ENCODE measurements at places on chromosomes 7 and 10. TPM values are rescaled to one million over a fixed set of nuclear protein-coding genes. Genes with fewer than 3 reads are reported as not detected.

Gene PON3
- 3.0 TPM for total RNA-seq

Gene MBL2
- total RNA-seq, result 0.17 TPM

Gene HYAL4
- not detected for total RNA-seq

Gene PTN
- 1.8 TPM for total RNA-seq

Gene CALCR
- total RNA-seq, result not detected

Gene CHCHD3
- 81.5 TPM for total RNA-seq

Gene NOS3
- 4.0 TPM for total RNA-seq

Gene FAM241B
- 4.5 TPM for total RNA-seq

Gene PIK3CG
- total RNA-seq, result 2.3 TPM

Gene MPP7
- 25.7 TPM for total RNA-seq

Gene TBX20
- not detected for total RNA-seq

Gene RAPGEF5
- total RNA-seq, result 39.9 TPM

Gene NAMPT
- 273 TPM for total RNA-seq

Gene HTR5A
- total RNA-seq, result not detected

Gene CPA2
- 0.48 TPM for total RNA-seq

Gene AKR1D1
- total RNA-seq, result not detected

Gene PALD1
- total RNA-seq, result 1.3 TPM

Gene JAZF1
- 10.1 TPM for total RNA-seq

Gene TMEM130
- total RNA-seq, result 0.12 TPM

Gene SFTPA1
- total RNA-seq, result 8.8 TPM

Gene PRR15
- total RNA-seq, result 194 TPM

Gene LIPN
- not detected for total RNA-seq
